CD4-positive, alpha-beta T cell treated with Interleukin-4 for 4 hours (primary cell): ENCODE measurements at places on chromosomes 1 and 21.

DNA sequence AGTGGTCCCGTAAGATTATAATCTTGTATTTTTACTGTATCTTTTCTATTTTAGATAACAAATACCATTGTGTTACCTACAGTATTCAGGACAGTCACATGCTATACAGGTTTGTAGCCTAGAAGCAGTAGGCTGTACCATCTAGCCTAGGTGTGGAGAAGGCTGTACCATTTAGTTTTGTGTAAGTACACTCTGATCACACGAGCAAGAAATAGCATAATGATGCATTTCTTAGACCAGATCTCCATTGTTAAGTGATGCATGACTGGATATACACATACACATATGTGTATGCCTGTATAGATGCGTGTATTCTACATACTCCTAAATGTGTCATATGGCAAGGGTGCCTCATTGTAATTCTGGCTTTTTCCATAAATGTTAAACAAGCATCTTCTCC lies 33.9 kb downstream of the GALNT2 start:
- DNase-seq: no peak

- no peak for DNase-seq
Observed at GRCh38 chr1:234692966-234693580, 83.1 kb upstream of the IRF2BP2 start.

- DNase-seq: no peak
Observed at GRCh38 chr1:12541274-12542137, 76.5 kb downstream of the DHRS3 start.

GRCh38 chr1:27548858-27549719 lies 54.9 kb downstream of the AHDC1 start:
- DNase-seq: no peak

DNA sequence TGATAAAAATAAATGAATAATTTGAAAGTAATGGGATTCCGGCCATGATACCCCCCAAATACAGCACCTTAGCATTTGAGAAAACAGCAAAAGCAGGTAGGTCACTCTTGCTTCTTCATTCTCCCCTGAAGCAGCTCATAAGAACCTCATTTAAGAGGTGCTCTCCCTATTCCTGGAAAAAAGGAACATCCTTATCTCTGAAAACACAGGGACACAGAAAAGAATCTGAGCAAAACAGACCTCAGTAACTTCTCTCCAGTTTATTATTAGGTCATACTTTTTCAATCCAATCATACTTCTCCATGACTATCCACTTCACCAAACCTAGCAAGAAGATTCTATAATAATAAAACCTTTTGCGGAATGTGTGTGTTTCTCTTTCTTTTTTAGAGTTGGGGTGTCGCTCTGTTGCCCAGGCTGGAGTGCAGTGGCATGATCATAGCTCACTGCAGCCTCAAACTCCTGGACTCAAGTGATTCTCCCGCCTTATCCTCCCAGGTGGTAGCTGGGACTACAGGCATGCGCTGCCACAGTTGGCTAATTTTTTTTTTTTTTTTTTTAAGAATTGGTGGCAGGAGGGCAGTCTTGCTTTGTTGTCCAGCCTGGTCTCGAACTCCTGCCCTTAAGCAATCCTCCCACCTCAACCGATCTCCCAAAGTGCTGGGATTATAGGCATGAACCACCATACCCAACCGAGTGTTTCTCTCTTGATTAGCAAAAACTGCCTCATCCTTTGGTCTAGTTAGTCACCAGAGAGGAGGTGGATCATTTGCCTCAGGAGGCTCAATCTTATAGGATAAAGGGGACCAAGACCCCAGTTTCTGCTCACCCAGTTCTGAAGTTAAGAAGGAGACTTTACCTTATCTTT lies 10.6 kb upstream of the TRIM33 start:
- DNase-seq: no peak

DNA sequence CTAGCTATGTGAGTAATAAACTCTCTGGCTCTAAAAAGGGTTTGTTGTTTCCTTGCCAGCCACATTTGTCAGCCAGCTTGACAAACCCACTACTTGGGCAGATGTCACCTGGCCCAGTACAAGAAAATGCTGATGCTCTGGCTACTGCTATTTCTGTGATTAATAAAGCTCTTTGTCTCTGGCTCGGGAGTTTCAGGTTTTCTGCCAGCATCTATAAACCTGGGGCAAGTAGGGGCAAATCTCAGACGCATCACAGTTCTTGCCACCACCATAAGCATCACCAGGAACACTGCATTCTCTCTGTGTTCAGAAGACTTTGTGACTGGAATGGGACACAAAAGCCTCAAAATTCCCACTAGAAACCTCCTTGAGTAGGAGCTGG lies 2.5 kb downstream of the ITLN2 start:
- DNase-seq: no peak
